Tibial nerve (tissue), 4 donors: ENCODE measurements at places on chromosomes 12 and 14. TPM values are rescaled to one million over a fixed set of nuclear protein-coding genes. Genes with fewer than 3 reads are reported as not detected.
A peak's percentile ranks its signal among the peaks of the same experiment; 100 is the strongest.

Gene TOMM20L
- total RNA-seq: not detected

- peak; percentile 49 for DNase-seq
Observed at GRCh38 chr12:93591137-93591868, 18.8 kb downstream of the SOCS2 start.

GRCh38 chr12:66976526-66976925 lies 292.6 kb upstream of the CAND1 start:
- DNase-seq: no peak

DNA sequence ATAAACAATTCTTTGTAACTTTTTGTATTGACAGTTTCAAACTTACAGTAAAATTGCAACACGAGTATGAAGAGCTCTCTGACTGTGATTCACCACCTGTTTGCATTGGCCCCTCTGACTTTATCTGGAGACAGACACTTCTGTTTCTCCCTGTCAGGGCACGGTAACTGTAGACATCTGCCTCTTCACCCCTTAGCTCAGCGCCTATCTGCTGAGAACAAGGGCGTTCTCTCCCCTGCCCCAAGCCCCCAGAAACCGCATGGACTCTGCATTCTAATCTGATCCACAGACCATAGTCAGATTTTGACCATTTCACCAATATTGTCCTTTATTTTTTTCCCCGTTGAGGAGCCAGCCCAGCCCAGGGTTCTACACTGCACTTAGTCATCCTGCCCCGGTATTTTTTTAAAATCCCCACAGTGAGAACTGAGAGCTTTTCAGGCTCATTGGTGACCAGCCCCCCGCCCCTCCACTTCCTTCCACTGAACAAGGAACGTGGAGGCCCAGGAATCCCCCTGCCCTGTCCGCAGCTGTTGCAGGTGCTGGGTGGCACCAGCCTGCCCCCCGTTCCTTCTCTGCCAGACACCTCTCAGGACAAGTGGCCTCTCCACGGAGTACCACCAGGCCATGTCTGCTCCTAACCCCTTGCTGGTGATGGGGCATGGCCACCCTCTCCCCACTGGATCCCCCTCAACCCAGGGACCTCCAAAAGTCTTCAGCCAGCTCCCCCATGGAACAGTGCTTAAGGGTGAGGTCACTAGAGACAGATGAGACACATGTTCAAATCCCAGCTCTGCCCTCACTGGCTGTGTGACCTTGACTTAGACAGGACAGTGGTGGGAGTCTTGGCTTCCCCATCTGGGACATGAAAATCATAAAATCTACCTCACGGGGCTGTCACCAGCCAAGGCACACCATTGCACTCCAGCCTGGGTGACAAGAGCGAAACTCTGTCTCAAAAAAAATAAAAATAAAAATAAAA lies 11.2 kb downstream of the RHOF start:
- DNase-seq: no peak

Gene MDGA2
- not detected for total RNA-seq

- DNase-seq: no peak
Observed at GRCh38 chr12:2537868-2538541, 256.8 kb upstream of the FKBP4 start.

Gene WSCD2
- 38.9 TPM for total RNA-seq

GRCh38 chr12:106841510-106842302 lies 67.2 kb downstream of the RIC8B start:
- DNase-seq: peak; percentile 64

- no peak for DNase-seq
Observed at GRCh38 chr14:24179961-24180796, 8.3 kb downstream of the REC8 start.

DNA sequence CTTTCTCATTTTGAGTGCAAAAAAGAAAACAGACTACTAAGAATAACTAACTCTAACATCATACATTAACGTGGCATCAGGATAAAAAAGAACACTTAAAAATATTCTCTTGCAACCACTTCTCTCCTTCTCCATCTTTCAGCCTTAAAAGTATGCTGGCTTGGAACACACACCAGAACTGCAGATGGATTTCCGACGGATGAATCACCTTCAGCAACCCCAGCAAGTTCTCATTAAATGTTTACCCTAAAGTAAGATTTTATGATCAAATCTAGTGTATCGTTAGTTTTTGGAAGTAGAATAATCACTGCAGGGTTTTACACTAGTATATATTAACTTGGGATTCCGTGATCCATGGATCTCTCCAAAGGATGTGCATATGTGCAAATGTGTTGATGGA lies 1.2 kb downstream of the NEK9 start:
- no peak for DNase-seq

Gene TAS2R7
- total RNA-seq: not detected

DNA sequence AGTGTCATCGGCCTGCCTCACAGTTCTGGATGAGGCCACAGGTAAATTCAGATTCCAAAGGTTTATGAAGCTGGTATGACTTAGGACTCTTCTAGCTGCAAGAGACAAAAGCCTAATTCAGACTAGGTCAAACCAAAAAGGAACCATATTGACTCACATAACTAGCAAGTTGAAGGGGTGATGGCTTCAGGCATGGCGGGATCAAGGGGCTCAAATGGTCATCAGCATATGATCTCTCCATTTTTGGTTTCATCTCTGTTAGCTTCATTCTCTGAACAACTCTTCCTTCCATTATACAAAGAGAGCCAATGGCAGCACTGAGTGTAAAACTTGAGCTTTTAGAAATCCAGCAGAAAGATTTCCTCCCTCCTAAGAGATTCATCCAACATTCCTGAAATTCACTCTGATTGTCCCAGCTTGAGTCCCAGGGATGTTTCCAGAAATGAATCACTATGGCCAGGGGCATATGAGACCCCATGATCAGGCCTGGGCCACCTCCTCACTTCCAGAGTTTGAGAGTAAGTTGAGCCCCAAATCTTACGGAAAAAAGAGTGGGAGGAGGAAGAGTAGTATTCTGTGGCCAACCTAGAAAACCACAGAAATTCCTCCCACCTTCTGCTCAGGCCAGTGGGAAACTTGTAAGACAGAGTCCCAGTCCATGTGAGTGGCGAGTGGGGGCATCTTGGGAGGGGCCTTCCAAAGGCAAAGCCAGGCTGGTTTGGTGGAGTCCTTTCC lies 2.0 kb upstream of the MAP1LC3B2 start:
- no peak for DNase-seq

DNA sequence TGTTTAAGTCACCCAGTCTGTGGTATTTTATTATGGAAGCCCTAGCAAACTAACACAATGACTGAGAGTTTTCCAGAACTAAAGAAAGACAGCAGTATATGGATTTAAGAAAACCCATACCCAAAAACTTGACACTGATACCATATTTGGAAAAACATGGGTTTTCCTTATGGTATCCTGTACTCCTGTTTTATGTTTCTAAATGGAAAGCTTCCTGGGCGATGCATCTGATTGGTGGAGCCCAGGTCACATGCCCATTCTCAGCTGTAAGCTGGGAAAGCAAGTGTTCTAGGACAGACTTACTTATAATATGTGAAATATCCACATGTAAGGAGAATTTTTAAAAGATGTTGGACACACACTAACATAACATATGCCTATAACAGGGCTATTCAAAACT lies 4.5 kb upstream of the RNASE4 start:
- no peak for DNase-seq

DNA sequence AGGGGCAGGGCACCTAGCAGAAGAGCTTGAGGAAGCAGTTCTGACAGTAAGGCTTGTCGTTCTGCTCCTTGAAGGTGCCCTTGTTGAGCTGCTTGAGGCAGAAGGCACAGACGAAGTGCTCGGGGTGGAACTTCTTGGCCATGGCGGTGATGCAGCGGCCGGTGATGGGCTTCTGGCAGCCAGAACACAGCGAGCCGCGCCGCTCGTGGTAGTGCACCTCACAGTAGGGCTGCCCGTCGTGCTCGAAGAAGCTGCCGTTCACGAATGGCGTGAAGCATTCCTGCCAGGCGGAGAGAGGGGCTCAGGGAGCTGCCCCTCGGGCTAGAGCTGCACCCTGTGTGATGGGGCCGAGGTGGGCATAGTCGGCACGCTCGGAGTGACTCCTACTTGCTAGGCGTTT lies 11.4 kb upstream of the RPLP0 start:
- DNase-seq: no peak

GRCh38 chr12:58575256-58575655 lies 345.0 kb downstream of the LRIG3 start:
- DNase-seq: no peak

DNA sequence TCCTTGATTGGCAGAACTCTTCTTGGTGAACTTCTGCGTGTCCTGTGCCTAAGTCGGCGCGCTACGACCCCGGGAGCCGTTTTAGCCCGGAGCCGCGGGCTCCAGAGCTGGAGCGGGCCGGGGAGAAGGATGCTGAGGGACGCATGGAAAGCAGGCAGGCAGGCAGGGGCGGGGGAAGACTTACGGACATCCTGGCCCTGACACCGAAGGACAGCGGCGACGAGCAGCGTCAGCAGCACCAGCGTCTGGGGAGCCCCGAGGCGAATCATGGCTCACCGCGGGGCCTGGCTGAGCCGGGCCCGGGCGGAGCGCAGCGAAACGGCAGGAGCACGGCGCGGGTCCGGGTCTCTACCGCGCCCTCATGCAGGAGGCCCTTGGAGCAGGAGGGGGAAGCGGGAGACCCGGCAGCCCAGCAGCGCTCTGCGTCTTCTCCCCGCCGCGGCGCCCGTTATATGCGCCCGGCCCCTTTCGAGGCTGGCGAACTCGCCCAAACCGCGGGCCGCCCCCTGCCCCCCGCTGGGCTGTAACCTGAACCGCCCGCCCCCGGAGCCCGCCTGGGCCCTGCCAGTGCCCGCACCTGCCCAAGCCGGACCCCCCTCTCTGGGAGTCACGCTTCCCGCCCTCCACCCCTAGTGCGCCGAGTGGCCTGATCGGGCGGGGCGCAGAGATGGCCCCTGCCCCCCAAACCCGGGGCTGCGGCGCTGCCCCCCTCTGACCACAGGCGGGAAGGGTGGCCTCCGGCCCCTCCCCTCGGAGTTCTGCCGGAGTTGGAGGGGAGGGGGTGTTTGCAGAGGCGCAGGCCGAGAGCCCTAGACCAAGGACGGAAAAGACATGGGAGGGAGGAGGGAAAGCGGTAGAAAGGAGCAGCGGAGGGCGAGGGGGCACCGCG lies at the start of gene COL2A1:
TSS of gene COL2A1 (minus strand) at position 424 of the 889 bp plus-strand sequence. CDS start at position 269, 155 bp downstream.
- DNase-seq: no peak

DNA sequence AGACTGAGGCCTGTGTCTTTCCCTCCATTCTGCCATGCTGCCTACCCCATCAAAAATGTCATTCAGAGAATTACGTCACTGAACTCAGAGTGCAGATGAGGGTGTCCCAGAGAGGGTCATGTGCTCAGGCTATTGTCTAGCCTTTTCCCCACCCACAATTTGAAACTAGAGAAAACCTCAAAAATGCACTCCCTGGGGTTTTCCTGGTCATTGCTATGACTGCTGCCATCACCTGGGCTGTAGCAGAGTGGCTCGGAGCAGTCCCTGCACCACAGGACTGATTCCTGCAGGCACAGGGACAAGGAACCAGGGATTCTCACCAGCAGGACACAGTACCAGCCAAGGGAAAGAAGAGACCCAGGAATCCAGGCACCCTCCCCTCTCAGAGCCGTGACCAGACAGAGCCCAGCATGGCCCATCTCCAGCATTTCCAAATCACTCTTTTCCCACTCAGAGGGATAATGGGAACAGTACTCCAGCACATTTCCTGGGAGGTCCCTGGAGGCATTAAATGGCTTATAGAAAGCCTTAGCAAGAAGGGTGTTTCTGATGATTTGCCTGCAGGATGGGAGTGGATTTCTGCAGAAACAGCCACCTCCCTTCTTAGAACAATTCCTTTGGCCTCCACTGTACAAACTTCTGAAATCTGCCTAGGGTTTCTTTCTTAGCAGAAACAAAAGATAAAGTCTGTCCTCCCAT lies 45.9 kb downstream of the VWF start:
- DNase-seq: no peak

DNA sequence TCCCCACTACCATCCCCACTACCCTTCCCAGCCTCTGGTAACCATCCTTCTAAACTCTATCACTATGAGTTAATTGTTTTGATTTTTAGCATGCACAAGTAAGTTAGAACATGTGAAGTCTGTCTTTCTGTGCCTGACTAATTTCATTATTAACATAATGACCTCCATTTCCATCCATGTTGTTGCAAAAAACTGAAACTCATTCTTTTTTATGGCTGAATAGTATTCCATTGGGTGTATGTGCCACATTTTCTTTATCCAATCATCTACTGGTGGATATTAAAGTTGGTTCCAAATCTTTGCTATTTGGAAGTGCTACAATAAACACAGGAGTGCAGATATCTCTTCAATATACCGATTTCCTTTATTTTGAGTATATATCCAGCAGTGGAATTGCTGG lies 13.2 kb upstream of the PPM1H start:
- no peak for DNase-seq

DNA sequence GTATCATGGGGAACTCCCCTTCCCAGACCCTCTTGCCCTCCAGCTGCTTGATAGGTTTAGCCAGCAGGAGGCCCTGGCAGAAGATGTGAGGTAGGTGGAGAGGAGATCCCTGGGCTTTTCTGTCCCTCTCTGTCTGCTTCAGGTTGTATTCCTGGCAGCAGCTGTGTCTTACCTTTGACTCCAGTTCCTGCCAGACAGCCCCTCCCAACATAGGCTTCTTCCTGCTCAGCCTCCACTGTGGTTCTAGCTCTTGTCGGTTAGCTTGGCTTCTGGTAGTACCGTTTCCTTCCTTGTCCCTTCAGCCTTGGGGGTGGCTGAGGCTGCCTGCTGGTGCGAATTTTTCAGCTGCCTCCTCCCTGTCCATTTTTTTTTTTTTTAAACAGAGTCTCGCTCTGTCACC lies 215.7 kb upstream of the CRY1 start:
- DNase-seq: no peak

- peak; percentile 92 for DNase-seq
Observed at GRCh38 chr12:12696562-12697383, 790 bp upstream of the GPR19 start.

- no peak for DNase-seq
Observed at GRCh38 chr14:22980672-22981089, 1.7 kb downstream of the AJUBA start.

DNA sequence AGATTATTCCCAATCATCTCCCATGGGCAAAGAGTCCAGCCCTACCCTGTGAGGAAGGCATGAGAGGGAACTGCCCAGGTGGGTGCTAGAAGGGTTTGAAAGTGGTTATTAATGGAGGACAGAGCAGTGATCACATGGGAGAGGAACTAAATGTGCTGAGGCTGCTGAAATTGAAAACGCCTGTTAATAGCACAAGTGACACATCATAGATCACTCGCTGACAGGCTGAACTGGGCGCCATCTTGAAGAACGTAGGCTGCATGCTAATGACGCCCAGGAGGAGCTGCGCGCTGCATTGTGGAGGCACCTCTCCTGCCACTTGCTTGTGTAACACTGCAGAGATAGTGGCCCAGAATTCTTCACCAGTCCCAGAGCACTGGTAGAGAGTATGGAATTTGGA lies 182.9 kb downstream of the KCNA5 start:
- DNase-seq: no peak

Gene ZNF740
- total RNA-seq: 13.8 TPM

DNA sequence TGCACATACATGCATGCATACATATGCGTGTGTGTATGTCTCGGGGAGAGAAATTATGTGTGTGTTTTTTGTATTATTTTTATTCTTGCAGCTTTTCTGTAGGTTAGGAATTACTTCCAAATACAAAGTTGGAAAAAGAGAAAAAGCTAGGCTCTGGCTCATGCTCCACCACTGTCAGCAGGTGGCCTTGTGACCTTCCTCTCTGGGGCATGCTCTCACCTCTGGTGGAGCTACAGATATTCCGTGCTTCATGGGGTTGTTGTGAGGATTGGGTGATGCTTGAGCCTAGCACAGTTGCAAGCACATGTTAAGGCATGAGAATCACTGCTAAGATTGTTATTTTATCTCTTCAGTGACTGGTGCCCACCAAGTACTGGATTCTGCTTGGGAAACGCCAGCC lies 6.7 kb upstream of the SERPINA6 start:
- no peak for DNase-seq
